ENCODE measurements at places on chromosomes 16 and 17. TPM values are rescaled to one million over a fixed set of nuclear protein-coding genes. Genes with fewer than 3 reads are reported as not detected.

- peak; percentile 87 for DNase-seq
These were observed 9.6 kb downstream of the PIK3R6 start for GRCh38 chr17:8857919-8858318.

DNA sequence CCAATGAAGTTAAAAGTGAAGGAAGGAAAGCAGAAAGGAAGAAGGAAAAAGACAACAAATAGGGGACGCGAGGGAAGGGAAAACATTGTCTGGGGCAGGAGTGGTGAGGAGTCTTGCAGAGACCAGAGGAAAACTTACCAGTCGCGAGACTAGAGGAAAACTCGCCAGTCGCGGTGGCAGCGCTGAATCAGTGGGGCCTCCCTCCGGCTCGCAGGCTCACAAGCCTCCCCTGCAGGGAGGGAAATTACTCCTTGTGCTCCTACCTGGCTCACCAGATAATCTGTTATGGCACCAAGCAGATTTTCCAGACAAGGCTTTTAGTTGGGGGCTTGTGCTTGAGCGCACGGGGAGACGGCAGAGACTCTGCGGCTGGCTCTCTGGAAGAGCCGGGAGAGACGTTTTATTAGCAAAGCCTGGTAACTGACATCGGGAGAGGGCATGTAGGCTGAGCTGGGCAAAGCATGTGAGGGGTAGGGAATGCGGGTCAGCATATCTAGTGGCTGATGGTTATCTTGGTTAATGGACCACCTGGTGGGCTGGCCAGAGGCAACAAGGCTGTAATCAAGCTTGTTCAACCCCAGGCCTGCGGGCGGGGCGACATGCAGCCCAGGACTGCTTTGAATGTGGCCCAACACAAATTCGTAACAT lies 37.1 kb downstream of the LCMT1 start:
- no peak for DNase-seq

- DNase-seq = no peak
These were observed 18.9 kb upstream of the SLC25A19 start for GRCh38 chr17:75307957-75308731.

DNA sequence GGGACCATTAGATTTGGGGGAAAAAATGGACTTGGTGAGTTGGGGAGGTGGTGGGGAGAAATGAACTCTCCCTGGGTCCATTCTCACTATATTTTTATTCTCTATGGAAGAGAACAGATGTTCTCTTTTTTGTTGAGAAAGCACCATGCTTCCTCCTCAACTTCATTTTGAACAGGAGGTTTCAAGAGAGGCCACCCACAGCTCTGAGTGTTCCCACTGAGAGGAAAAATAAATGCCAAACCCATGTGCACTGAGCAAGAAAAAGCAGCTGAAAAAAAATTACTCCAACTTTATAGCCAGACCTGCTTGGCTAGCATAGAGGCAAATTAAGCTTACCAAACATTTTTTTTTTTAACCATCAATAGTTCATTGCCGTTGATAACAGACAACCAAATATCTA lies 883.6 kb downstream of the KCNJ2 start:
- DNase-seq = no peak

DNA sequence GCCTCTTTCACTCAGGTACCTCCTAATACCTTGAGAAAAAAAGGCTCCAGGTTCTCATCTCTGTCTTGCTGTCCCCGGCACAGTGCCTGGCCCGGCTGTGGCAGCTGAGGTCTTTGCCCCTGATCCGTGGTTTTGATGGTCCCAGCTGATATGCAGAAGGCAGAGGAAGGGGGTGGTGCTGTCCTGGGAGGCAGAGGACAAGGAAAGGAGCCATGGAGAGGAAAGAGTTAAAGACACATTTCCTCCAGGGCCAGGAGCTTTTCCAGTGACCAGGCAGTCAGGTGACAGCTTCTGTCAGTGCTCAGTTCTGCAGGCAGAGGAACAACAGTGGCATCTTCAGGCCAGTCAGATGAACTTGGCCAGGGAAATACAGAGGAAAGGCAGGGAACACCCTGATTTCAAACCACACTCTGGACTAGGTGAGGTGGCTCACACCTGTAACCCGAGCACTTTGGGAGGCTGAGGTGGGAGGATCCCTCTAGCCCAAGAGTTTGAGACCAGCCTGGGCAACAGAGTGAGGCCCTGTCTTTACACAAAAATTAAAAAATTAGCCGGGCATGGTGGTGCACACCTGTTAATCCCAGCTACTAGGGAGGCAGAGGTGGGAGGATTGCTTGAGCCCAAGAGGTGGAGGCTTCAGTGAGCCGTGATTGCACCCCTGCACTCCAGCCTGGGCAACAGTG lies 3.3 kb upstream of the COG1 start:
- peak; percentile 64 for DNase-seq

DNA sequence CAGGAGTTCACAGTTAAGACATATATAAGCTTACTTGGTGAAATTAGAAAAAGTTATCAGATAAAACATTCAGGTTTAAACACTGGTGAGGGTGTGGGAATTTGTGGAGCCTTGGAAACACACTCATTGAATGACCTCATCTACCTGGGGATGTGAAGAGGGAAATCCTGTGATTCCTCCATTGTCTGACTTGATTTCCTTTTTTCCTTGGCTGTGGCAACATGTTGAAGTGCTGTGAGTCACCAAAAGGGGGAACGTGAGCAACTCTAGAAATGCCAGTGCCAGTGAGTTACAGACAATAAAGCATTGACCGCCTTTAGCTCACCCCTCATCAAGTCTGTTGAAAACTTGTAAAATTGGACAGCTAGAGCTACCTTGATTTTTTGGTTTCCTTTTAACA lies 1.8 kb downstream of the HMOX2 start:
- DNase-seq = peak; percentile 78

PPY gene
- total RNA-seq = not detected

KCNH6 gene
- total RNA-seq = not detected

DNA sequence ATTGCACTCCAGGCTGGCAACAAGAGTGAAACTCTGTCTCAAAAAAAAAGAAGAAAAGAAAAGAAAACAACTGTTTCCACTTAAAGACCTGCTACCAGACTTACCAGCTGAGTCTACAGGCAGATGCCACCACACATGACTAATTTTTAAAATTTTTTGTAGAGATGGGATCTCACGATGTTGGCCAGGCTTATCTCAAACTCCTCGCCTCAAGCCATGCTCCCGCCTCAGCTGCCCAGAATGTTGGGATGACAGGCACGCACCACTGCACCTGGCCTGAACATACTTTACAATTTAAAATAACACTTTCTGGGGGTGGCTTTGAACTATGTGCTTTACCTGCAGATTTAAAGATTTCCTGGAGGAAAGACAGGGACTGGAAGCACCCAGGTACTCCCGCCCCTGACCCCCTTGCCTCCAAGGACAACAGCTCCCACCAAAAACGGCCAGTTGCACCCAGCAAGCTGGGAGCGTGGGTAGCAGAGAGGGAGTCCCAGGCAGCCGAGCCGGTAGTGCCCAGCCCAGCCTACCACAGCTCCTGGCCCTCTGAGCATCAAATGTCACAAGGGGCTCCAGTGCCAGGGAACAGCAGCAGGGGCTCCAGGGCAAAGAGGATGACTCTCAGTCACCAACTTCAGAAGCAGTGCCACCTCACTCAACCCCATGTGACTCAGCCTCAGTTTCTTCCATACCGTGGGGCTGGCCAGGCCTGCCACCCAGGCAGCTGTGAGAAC lies 262.9 kb downstream of the PARN start:
- no peak for DNase-seq

- peak; percentile 38 for DNase-seq
These were observed 84.5 kb upstream of the HSBP1 start for GRCh38 chr16:83723244-83723643.

DNA sequence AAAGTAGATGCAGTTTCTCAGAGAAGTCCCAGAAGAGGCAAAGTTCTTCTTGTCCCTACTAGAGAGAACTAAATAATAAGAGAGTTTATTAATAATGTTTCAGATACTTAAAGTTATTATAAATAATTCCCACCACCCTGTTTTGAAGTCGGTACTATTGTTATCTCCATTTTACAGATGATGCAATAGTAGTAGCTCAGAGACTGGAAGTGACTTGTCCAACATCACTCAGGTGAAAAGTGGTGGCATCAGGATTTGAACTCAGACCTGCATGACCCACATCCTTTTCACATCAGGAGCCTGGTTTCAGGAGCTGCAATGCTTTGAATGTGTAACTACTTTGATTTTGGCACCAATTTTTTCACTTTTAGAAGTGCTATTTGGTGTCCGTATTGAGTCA lies 52.7 kb downstream of the GPR139 start:
- no peak for DNase-seq

ST6GALNAC2 gene
- 1.4 TPM for total RNA-seq

DNA sequence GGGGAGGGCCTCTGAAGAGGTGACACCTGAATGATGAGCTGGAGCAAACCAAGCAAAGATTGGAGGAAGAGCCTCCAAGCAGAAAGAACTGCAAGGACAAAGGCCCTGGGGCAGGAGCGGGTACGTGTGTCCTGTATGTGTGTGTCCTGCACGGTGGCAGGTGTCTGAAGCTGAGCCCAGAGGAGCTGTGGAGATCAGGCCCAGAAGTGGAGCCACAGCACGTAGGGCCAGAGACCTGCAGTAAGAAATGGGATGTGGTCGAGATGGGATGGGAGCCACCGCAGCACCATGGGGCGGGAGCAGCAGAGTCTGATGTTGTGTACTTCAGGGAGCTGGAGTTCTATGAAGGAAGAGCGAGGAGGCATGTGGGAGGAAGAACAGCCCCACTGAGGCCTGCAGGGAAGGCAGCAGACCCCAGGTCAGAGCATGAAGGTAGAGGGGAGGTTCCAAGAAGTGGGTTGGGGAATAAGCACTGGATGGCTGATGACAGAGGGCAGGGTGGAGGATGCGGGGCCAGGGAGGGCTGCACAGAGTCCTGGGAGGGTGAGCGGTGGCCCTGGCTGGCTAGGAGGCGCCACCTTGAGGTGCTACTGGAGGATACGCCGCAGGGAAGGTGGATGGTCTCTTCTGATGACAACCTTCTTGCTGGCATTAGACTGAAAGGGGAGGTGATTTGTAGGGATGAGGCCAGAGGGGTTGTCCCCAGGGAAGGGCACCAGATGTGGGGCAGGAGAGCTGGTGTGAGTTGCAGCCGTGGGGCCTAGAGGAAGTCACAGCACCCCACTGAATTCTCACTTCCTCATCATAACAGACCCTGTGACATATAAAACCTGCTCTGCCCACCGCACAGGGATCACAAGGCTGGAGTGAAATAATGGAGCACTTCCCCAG lies 10.6 kb upstream of the CETP start:
- peak; percentile 83 for DNase-seq

DNA sequence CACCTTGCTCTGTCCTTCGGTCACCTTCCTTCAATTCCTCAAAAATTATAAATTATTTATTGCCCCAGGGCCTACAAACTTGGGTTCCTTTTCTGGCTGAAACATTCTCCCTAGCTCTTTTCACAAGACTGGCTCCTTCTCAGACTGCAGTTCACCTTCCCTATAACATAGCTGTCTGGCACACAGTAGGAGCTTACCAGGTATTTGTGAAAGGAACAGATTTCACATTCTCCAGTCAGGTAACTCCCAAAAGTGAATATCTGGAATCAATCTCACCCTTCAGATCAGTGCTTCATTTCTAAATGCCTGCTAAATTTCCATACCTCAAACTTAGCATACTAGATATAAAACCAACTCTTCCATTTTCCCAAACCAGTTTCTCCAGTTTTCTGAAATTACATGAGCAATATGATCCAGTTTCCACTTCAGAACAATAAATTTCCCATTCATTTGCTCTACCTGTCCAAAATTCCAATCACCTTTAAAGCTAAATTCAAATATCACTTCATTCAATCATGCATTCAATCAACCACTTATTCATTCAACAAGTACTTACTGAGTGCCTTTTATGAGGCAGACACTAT lies 6.1 kb downstream of the RFFL start:
- DNase-seq = no peak

ITGB4 gene
- not detected for total RNA-seq

DNA sequence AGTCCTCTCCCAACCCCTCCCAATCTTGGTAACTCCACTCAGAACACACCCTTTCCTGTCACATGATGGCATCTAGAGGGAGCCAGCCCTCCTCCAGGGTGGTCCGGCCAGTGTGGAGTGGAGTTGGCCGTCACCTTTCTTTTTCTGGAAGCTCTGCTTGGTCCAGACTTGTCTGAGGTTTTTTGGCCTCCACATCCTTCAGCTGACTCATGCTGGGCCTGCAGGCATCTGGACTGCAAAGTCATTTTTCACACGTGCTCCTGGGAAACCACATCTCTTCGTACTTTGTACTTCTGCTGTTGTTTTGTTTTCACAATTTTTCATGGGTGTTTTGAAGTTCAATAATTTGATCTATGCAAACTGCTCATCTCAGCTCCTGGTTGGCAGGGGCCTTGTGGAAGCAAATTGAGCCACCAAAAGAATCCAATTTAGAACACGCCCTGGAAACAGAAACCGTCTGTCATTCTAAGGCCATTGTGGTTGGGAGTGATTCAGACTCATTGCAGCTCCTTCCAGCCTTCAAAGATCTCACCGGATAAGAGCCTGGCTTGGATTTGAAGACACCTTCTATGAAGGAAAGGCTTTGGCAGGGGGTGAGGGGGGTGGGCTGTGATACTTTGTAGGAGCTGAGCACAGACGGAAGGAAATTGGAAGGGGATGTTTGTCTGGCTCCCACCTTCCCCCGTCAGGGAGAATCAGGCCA lies 42.4 kb upstream of the NF1 start:
- peak; percentile 97 for DNase-seq
